HTR-8/SVneo (cell line): ENCODE measurements at places on chromosomes 4 and X.

- no peak for DNase-seq
Observed at GRCh38 chrX:20251691-20252090, 15.0 kb downstream of the RPS6KA3 start.

DNA sequence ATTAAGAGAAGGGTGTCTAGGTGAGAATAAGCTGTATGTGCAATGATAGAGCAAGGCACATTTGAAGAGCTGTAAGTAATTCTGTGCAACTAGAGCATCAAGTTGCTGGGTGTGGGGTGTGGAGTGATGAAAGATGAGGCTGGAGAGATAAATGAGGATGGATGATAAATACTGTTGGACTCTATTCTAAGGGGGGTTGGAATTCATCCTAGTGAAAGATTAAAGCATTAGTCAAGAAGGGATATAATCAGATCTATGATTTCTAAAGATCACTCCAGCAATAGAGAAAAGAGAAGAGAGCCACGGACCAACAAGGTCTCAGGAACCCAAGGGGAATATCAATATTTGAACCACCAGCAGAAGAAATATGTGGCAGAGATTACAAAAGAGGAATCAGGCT lies 415.0 kb upstream of the RPS6KA3 start:
- DNase-seq = no peak

DNA sequence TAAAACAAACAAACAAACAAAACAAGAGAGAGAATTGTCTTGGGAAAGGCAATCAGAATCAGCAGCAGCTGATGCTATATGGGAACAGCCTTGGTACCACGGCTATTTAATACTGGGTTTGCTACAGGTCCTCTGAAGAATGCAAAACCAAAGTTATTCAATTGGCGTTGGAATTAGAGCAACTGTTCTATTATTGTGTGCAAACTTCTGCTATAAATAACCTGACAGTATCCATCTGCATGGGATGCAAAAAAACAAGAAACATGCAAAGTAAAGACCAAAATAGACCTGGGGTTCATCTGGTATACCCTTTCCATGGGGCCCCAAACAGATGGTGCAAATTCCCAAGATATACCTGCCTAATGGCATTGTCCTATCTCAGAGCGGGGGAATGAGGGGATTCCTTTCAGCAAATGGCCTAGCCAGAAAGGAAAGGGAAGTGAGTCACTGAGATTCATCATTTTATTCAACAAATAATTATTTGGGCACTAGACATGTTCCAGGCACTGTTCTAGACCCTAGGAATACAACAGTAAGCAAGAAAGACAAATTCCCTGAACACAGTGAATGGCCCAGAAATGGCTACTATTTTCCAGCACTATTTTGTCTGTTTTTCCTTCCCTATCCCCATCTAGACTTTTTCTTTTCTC lies 268.9 kb downstream of the FBXW7 start:
- DNase-seq = no peak

- no peak for DNase-seq
Observed at GRCh38 chrX:20374900-20375438, 108.3 kb upstream of the RPS6KA3 start.

- DNase-seq = no peak
Observed at GRCh38 chrX:912677-913076, 282.1 kb downstream of the SHOX start.

GRCh38 chrX:24055043-24055356 lies 244 bp downstream of the EIF2S3 start:
- DNase-seq = no peak

GRCh38 chr4:2069161-2069971 lies 10.2 kb downstream of the NAT8L start:
- DNase-seq = no peak
